ENCODE measurements at places on chromosomes 16 and 17.

- peak; percentile 57 for DNase-seq
- no peaks in the 10 kb centered on the region for H3K4me1 ChIP-seq
- peaks cover 3% of the 10 kb centered on the region for H3K36me3 ChIP-seq
- H3K27ac ChIP-seq, result peak within 1 kb of the TSS; percentile 80
- peak within 1 kb of the TSS; percentile 65 for H3K4me3 ChIP-seq
Measured at GRCh38 chr16:70298988-70299938, at the start of gene DDX19B. DDX19B (plus strand) TSS chr16:70299186; CDS start chr16:70299298, 112 bp downstream.

DNA sequence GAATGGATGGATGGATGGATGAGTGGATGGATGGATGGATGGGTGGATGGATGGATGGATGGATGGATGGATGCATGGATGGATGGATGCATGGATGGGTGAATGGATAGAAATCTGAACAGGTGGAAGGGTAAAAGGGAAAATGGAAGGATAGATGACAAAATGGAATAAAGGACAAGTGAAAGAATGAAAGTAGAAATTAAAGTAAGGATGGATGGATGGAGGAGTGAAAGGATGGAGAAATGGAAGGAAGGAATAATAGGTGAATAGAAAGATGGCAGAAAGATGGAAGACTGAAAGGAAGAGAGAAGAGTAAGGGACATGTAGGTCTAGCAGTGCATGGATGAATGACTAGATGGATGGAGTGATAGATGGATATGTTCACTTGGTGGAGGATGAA, 29.9 kb downstream of the VWA3A start:
- no peak overlapping the region for H3K27ac ChIP-seq
- no peaks in the 10 kb centered on the region for H3K36me3 ChIP-seq
- no peak overlapping the region for H3K4me3 ChIP-seq
- DNase-seq, result no peak
- H3K4me1 ChIP-seq, result no peaks in the 10 kb centered on the region
- H3K27me3 ChIP-seq, result peaks cover 3% of the 10 kb centered on the region

GRCh38 chr16:57048095-57048494, 44.3 kb upstream of the CPNE2 start:
- H3K4me3 ChIP-seq, result no peak overlapping the region
- no peaks in the 10 kb centered on the region for H3K4me1 ChIP-seq
- H3K27me3 ChIP-seq, result peaks cover 41% of the 10 kb centered on the region
- DNase-seq, result no peak

DNA sequence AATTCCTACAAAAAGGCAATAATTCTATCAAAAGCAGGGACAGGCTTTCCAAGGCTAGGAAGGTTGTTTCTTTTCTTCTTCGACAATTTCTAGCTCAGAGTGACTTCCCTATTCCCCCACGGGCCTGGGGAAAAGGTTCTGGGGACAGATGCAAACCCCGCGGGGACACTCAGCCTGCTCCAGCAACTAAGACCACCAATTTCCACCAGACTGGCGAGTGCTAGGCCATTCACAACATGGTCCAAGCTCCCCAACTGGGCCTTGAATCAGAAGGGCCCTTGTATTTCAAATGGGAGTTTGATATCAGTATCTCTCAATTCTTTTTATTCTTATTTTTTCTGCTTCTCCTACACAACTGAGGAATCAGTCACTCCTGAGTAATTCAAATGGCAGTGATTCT, 86.7 kb downstream of the USP31 start:
- no peaks in the 10 kb centered on the region for H3K4me1 ChIP-seq
- H3K36me3 ChIP-seq, result peaks cover 1% of the 10 kb centered on the region
- no peak for DNase-seq

GRCh38 chr16:71894229-71894920, 956 bp upstream of the IST1 start:
- H3K4me3 ChIP-seq, result peak overlapping the region; percentile 92
- no peaks in the 10 kb centered on the region for H3K27me3 ChIP-seq
- H3K4me1 ChIP-seq, result peaks cover 7% of the 10 kb centered on the region
- H3K27ac ChIP-seq, result peak overlapping the region; percentile 88

- DNase-seq, result no peak
- H3K4me3 ChIP-seq, result peak overlapping the region; percentile 86
- H3K4me1 ChIP-seq, result peaks cover 10% of the 10 kb centered on the region
- peak overlapping the region; percentile 89 for H3K27ac ChIP-seq
- H3K27me3 ChIP-seq, result no peaks in the 10 kb centered on the region
Measured at GRCh38 chr17:62064029-62064790, 868 bp downstream of the MED13 start.

DNA sequence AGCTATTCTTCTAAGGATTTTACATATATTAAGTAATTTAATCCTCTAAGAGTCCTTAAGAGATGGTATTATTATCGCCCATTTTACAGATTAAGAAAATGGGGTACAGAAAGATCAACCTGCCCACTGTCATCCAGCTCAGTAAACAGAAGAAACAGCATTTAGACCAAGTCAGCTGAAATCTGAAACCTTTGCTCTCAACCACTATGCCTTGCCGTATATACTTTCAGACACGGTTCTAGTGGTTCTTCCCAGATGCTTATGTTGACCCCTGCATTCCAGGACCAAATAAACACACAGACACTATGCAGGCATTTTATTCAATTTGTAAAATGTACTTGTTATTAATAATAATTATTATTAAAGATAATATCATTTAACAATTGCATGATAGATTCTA, 854.8 kb downstream of the KCNJ2 start:
- H3K27ac ChIP-seq, result no peak overlapping the region
- no peak overlapping the region for H3K4me3 ChIP-seq
- DNase-seq, result no peak
- no peaks in the 10 kb centered on the region for H3K27me3 ChIP-seq
- H3K4me1 ChIP-seq, result no peaks in the 10 kb centered on the region
- H3K36me3 ChIP-seq, result no peaks in the 10 kb centered on the region

DNA sequence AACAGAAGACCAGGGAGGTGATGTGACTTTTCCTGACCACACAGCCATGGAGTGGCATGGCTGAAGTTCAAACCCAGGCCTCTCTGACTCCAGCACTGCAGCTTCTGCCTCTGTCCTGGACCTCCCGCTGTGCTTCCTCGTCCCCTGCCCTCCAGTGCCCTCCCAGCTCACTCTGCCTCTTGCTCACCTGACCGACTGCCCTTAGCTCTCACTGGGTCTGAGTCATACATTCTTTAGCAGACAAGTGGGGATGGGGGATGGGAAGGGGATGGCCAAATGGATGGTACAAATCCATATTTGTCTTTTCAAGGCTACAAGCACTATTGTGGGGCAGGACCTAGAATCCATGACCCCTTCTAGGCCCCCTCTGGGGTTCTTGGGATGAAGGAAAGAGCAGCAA, 33.0 kb downstream of the PITPNM3 start:
- H3K4me1 ChIP-seq, result no peaks in the 10 kb centered on the region
- H3K36me3 ChIP-seq, result no peaks in the 10 kb centered on the region
- H3K27me3 ChIP-seq, result no peaks in the 10 kb centered on the region
- no peak overlapping the region for H3K4me3 ChIP-seq
- DNase-seq, result no peak
- H3K27ac ChIP-seq, result no peak overlapping the region

DNA sequence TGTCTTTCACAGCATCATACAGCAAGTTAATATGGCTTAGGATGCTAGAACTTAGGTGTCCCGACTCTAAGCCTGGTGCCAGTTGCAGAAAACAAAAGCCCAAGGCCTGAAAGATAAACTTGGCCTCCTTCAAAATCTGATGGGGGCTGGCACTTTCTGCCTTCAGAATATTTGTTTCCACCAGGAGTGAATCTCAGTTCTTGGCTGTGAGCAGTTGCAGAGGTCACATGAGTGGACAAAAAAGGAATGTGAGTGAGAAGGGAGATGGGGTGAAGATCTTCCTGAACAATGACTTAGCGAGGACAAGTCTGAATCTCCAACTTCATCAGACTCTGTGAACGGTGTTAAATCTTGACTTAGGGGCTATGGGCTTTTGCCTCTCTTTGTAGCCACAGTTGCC, 46.6 kb downstream of the HOXB1 start:
- H3K27ac ChIP-seq, result no peak overlapping the region
- H3K27me3 ChIP-seq, result no peaks in the 10 kb centered on the region
- H3K4me1 ChIP-seq, result peaks cover 49% of the 10 kb centered on the region
- no peak overlapping the region for H3K4me3 ChIP-seq
- DNase-seq, result no peak

- peaks cover 26% of the 10 kb centered on the region for H3K36me3 ChIP-seq
- peaks cover 21% of the 10 kb centered on the region for H3K4me1 ChIP-seq
- DNase-seq, result no peak
Measured at GRCh38 chr17:75645889-75646637, 12.8 kb downstream of the SMIM5 start.

GRCh38 chr17:17496189-17497064, at the start of gene RASD1:
RASD1 (minus strand) TSS chr17:17496395; CDS start chr17:17496181, 214 bp downstream.
- no peaks in the 10 kb centered on the region for H3K27me3 ChIP-seq
- H3K4me1 ChIP-seq, result no peaks in the 10 kb centered on the region
- H3K27ac ChIP-seq, result peak within 1 kb of the TSS; percentile 73
- peak; percentile 88 for DNase-seq
- H3K4me3 ChIP-seq, result peak within 1 kb of the TSS; percentile 55

DNA sequence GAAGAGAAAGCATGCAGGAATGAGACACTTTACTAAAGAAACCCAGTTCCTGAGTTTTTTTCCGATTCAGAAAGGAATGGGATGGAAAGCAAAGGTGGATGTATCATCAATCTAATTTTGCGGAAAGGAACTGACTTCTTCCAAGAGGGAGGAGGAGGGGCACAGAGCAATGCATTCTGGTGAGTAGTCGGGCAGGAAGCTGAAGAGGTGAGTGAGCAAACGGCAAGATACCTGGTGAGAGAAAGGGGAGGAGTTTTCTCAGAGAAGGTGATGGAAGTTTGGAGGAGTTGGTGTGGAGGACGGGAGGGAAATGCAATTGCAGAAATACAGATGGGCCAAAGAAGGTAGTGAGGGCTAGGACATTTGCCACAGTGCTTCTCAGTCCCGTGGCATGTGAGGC, 713.2 kb downstream of the KCNJ2 start:
- no peak overlapping the region for H3K4me3 ChIP-seq
- H3K27ac ChIP-seq, result no peak overlapping the region
- H3K27me3 ChIP-seq, result no peaks in the 10 kb centered on the region
- DNase-seq, result no peak

- no peak overlapping the region for H3K27ac ChIP-seq
- no peak for DNase-seq
- H3K27me3 ChIP-seq, result peaks cover 60% of the 10 kb centered on the region
- H3K4me3 ChIP-seq, result no peak overlapping the region
- no peaks in the 10 kb centered on the region for H3K4me1 ChIP-seq
Measured at GRCh38 chr17:74605361-74605760, 13.3 kb upstream of the CD300LD start.

DNA sequence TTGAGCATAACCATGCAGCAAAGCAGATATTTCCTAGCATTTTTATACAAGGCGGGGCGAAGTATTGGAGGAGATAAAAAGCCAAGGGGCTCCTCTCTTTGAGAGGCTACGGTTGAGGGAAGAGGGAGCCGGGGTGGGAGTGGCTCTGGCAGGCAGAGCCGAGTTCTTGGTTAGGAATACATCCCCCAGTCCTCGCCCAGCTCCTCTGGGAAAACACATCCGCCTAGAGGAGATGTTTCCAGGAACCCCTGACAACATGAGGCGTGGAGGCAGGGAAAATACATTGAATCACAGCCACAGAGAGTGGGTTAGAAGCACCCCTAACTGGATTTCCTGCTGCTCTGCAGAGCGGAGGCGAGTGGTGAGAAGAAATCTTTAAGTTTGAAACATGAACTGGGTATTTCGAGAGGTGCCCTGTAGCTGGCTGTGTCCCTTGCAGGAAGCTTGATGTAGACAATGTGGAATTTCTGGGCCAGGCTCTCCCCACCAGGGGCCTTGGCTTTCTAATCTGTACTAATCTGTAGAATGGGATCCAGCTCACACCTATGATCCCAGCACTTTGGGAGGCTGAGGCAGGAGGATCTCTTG, 27.3 kb downstream of the TTYH2 start:
- peaks cover 15% of the 10 kb centered on the region for H3K4me1 ChIP-seq
- no peak overlapping the region for H3K27ac ChIP-seq
- H3K4me3 ChIP-seq, result no peak overlapping the region
- peaks cover 16% of the 10 kb centered on the region for H3K27me3 ChIP-seq
- DNase-seq, result no peak

DNA sequence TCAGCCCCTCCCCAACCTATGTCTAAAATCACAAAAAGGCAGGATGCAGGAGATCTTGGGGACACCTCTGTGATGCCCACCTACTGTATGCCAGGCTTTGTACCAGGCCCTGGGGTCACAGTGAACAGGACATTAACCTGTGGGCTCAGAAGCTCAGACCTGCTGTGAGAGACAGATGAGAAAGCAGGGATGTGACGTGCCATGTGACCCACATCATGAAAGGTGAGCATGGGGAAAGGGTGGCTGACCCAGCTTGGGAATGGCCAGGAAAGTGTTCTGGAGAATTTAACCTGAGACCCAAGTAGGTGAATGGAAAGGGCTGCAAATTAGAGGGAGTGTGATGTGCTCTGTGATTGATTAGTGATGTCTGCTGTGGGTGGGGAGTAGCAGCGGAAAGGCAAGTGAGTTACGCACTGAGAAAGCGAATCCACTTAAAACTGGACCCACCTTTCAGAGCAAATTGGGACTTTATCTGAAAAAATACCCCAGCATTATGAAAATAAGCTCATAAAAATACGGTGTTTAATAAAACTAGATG, 132.2 kb downstream of the IRF8 start:
- peaks cover 9% of the 10 kb centered on the region for H3K27me3 ChIP-seq
- H3K4me3 ChIP-seq, result no peak overlapping the region
- no peaks in the 10 kb centered on the region for H3K36me3 ChIP-seq
- H3K4me1 ChIP-seq, result no peaks in the 10 kb centered on the region

- no peak overlapping the region for H3K27ac ChIP-seq
- no peaks in the 10 kb centered on the region for H3K36me3 ChIP-seq
- no peak overlapping the region for H3K4me3 ChIP-seq
- no peak for DNase-seq
- peaks cover 23% of the 10 kb centered on the region for H3K27me3 ChIP-seq
- no peaks in the 10 kb centered on the region for H3K4me1 ChIP-seq
Measured at GRCh38 chr16:85859818-85860125, 39.2 kb upstream of the IRF8 start.

- peak overlapping the region; percentile 89 for H3K27ac ChIP-seq
- DNase-seq, result peak; percentile 63
- H3K36me3 ChIP-seq, result peaks cover 11% of the 10 kb centered on the region
- H3K4me3 ChIP-seq, result peak overlapping the region; percentile 67
- H3K27me3 ChIP-seq, result no peaks in the 10 kb centered on the region
- no peaks in the 10 kb centered on the region for H3K4me1 ChIP-seq
Measured at GRCh38 chr16:19555938-19556771, 652 bp downstream of the VPS35L start.

DNA sequence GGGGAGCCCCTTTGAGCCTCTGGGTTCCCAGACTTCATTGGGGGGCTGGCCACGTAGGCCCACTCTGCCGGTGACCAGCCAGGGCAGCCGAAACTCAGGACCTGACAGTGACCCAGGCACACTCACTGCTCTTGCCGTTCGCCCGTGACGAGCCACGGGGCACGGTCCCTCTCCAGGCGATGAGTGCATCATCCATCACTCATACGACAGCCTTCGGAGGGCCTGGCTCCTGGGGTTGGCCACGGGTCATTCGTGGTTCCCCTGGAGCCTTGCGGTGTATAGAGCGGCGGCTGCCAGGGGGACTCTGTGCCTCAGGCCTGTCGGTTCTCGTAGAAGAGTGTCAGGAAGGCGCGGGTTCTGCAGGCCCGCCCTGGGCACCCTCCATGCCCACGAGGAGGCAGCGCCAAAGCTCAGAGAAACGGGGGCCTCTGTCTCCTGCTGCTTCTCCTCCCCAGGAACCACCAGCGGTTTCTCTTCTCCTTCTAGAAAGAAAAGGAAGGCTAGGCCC, 11.2 kb upstream of the NUDT16L1 start:
- no peak overlapping the region for H3K4me3 ChIP-seq
- H3K27ac ChIP-seq, result no peak overlapping the region
- H3K4me1 ChIP-seq, result peaks cover 58% of the 10 kb centered on the region

- peaks cover 4% of the 10 kb centered on the region for H3K27me3 ChIP-seq
- DNase-seq, result no peak
- H3K4me3 ChIP-seq, result no peak overlapping the region
- no peaks in the 10 kb centered on the region for H3K36me3 ChIP-seq
- H3K4me1 ChIP-seq, result no peaks in the 10 kb centered on the region
Measured at GRCh38 chr17:50039058-50039457, 16.9 kb upstream of the ITGA3 start.
